ENCODE measurements at places on chromosomes 1 and 21. TPM values are rescaled to one million over a fixed set of nuclear protein-coding genes. Genes with fewer than 3 reads are reported as not detected.

DNA sequence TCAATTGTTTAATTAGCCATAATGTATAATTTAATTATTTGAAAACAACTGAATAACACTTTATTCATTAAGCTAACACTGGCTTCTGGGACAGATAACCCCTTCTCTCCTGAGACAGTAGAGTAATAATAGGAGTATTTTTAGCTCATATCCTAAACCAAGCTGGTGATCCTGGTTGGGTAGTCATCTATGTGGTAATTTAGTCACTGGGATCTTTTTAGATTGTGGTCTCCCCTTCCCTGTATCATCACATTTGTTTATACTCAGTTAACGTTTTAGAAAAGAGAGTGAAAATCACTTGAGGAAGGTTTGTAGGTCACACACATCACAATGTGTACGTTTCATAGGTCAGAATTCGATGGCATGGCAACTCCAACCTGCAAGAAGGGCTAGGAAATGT lies 1356.6 kb upstream of the ADGRL2 start:
- no peaks in the 10 kb centered on the region for H3K4me1 ChIP-seq
- no peaks in the 10 kb centered on the region for H3K27me3 ChIP-seq
- no peak overlapping the region for H3K27ac ChIP-seq
- no peak for DNase-seq
- H3K36me3 ChIP-seq = no peaks in the 10 kb centered on the region
- H3K4me3 ChIP-seq = no peak overlapping the region

GRCh38 chr1:210132582-210132981 lies 100.0 kb upstream of the SERTAD4 start:
- H3K27me3 ChIP-seq = peaks cover 4% of the 10 kb centered on the region
- H3K36me3 ChIP-seq = no peaks in the 10 kb centered on the region
- no peak for DNase-seq
- no peak overlapping the region for H3K4me3 ChIP-seq
- no peak overlapping the region for H3K27ac ChIP-seq

- H3K4me3 ChIP-seq = no peak overlapping the region
- peaks cover 28% of the 10 kb centered on the region for H3K4me1 ChIP-seq
- peaks cover 16% of the 10 kb centered on the region for H3K27me3 ChIP-seq
These were observed 162.8 kb downstream of the FASLG start for GRCh38 chr1:172821609-172822274.

DNA sequence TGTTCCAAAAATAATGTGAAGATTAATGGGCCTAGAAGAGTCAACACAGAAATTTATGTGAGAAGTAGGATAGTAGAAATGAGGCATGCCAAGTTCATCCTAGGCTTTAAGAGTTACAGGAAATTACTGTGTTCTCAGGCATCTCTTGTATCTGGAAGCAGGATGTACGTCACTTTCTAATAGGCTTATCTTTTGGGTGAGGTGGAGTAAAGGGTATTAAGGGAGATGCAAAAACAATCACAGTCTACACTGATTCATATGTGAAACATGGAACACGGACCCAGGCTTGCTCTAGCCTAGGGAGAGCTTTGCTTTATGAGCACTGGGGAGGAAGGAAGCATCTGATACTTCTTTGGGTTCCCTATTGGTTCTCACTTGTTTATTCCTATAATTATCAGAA lies 84.5 kb upstream of the RGS4 start:
- H3K27me3 ChIP-seq = peaks cover 2% of the 10 kb centered on the region
- no peak overlapping the region for H3K27ac ChIP-seq
- DNase-seq = no peak
- no peaks in the 10 kb centered on the region for H3K36me3 ChIP-seq

DNA sequence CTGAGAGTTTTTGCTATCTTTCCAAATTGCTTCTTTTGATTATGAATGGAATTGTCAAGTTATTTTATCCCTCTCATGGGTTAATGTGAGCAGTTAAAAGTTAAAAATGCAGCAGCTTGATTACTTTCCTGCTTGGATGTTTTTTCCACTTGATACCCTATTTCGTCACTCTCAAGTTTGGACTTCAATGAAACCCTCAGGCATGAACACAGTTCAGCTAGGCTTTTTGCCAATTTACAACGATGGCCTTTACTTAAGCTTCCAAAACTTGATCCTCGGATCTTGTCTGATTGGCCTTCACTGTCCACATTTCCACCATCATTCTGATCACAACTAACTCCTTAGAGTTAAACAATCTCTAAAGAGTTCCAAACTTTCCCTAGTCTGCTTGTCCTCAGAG lies 752.4 kb upstream of the PRMT6 start:
- H3K4me1 ChIP-seq = no peaks in the 10 kb centered on the region
- H3K36me3 ChIP-seq = no peaks in the 10 kb centered on the region
- no peak overlapping the region for H3K4me3 ChIP-seq
- no peaks in the 10 kb centered on the region for H3K27me3 ChIP-seq
- H3K27ac ChIP-seq = no peak overlapping the region
- DNase-seq = no peak

- H3K4me1 ChIP-seq = peaks cover 75% of the 10 kb centered on the region
- peak; percentile 61 for DNase-seq
- no peaks in the 10 kb centered on the region for H3K27me3 ChIP-seq
These were observed 7.6 kb downstream of the EFHD2 start for GRCh38 chr1:15417059-15417934.

DNA sequence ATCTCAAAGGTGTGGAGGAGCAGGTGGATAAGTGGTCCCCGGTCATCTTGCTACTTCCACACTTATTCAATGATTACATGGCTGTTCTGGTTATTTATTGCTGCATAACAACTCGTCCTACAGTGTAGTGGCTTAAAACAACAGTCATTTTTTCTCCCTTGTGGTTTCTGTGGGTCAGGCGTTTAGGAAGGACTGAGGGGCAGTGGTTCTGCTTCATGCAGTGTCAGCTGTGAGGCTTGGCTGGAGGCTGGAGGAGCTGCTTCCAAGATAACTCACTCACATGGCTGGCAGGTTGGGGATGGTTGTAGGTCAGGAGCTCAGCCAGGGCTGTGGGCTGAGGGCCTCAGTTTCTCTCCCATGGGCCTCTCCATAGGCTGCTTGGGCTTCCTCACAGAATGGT lies 5.9 kb upstream of the SLC6A17 start:
- no peak for DNase-seq
- no peak overlapping the region for H3K27ac ChIP-seq
- no peaks in the 10 kb centered on the region for H3K4me1 ChIP-seq
- peaks cover 17% of the 10 kb centered on the region for H3K27me3 ChIP-seq
- H3K4me3 ChIP-seq = no peak overlapping the region

TMEM201 gene
- 12.4 TPM for total RNA-seq
